ENCODE measurements at places on chromosomes 1 and 21. TPM values are rescaled to one million over a fixed set of nuclear protein-coding genes. Genes with fewer than 3 reads are reported as not detected.

BSND gene
- 0.09 TPM for total RNA-seq

MPZL1 gene
- total RNA-seq, result 67.8 TPM

SPATA46 gene
- not detected for total RNA-seq

- H3K4me3 ChIP-seq, result no peak overlapping the region
- no peaks in the 10 kb centered on the region for H3K27me3 ChIP-seq
- H3K4me1 ChIP-seq, result peaks cover 25% of the 10 kb centered on the region
These were observed 68.7 kb downstream of the CASZ1 start for GRCh38 chr1:10727751-10728232.

DNA sequence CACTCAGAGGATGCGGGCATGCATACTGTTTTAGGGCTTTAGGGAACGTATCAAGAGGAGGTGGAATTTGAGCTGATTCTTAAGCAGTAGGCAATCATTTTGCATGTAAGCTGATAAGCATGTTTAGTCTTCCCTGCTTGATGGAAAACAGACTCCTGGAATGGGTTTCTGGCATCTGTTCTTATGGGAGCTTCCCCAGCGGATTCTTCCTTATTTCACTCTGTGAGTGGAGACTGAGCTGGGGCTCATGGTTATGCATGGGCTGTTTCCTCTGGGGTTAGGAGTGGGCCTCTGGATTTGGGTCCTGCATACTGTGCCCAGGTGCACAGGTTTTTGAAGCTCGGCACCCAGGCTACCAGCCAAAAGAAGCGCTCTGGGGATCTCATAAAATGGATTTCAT lies 93.4 kb downstream of the DIRAS3 start:
- DNase-seq, result no peak
- no peaks in the 10 kb centered on the region for H3K27me3 ChIP-seq
- no peaks in the 10 kb centered on the region for H3K36me3 ChIP-seq
- H3K27ac ChIP-seq, result no peak overlapping the region
- no peak overlapping the region for H3K4me3 ChIP-seq

CASQ2 gene
- total RNA-seq, result not detected

SLC16A4 gene
- total RNA-seq, result 32.7 TPM

DNA sequence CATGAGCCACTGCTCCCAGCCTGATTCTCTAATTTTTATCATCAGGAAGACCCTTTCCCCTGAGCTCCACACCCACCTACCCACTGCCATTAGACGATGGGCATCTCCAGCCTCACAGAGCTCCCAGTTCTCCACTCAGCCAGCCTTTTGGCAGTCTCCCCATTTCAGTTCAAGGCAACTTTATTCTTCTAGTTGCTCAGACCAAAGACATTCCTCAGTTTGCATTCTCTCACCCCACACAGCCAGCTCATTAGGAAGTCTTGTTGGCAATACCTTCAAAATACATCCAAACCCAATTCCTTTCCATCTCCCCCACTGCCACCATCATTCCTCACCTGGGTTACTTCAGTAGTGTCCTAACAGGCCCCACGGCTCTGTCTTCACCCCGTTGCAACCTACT lies 53.4 kb upstream of the COX20 start:
- H3K36me3 ChIP-seq, result no peaks in the 10 kb centered on the region
- no peak overlapping the region for H3K4me3 ChIP-seq
- H3K4me1 ChIP-seq, result 0 out of 2 replicates have a peak, but pooled peaks cover 10% of the 10 kb centered on the region
- no peak for DNase-seq
- no peak overlapping the region for H3K27ac ChIP-seq

GRCh38 chr1:165884009-165884689 lies 56.7 kb downstream of the UCK2 start:
- peaks cover 28% of the 10 kb centered on the region for H3K4me1 ChIP-seq
- H3K27ac ChIP-seq, result 0 out of 2 replicates have a peak overlapping the region, but pooled peaks have one; percentile 9
- no peak overlapping the region for H3K4me3 ChIP-seq
- H3K36me3 ChIP-seq, result no peaks in the 10 kb centered on the region
- no peak for DNase-seq

WNT4 gene
- total RNA-seq, result 0.83 TPM

- no peak for DNase-seq
- no peak overlapping the region for H3K27ac ChIP-seq
- H3K4me1 ChIP-seq, result no peaks in the 10 kb centered on the region
- H3K36me3 ChIP-seq, result no peaks in the 10 kb centered on the region
These were observed 56.6 kb downstream of the SMYD2 start for GRCh38 chr1:214337511-214337910.

DNA sequence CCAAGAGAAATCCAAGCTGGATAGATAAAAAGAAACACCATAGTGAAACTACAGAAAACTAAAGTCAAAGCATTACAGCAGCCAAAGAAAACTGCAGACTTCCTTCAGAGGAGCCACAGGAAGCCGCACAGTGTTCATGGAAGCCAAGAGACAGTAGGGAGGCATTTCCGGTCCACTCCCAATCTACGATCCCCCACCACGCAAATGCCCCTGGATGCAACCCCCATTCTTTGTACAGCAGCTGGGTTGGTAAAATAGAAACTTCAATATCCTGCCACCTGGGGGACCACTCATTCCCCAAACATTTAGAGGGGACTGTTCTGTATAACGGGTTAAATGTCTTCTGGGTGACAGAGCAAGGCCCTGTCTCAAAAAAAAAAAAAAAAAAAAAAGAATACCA lies 43.9 kb upstream of the TSPEAR start:
- H3K27me3 ChIP-seq, result no peaks in the 10 kb centered on the region
- no peaks in the 10 kb centered on the region for H3K36me3 ChIP-seq
- DNase-seq, result no peak
- H3K4me3 ChIP-seq, result no peak overlapping the region

GRCh38 chr1:925561-926421 lies 2.1 kb downstream of the SAMD11 start:
- peaks cover 6% of the 10 kb centered on the region for H3K4me1 ChIP-seq
- no peak for DNase-seq
- H3K36me3 ChIP-seq, result no peaks in the 10 kb centered on the region
- H3K4me3 ChIP-seq, result no peak overlapping the region
- H3K27ac ChIP-seq, result no peak overlapping the region

GRCh38 chr1:24934310-24935195 lies 4.5 kb upstream of the RUNX3 start:
- H3K27me3 ChIP-seq, result peaks cover 21% of the 10 kb centered on the region
- H3K4me3 ChIP-seq, result no peak overlapping the region
- no peak for DNase-seq
- no peaks in the 10 kb centered on the region for H3K4me1 ChIP-seq
- H3K36me3 ChIP-seq, result no peaks in the 10 kb centered on the region
- no peak overlapping the region for H3K27ac ChIP-seq

GRCh38 chr1:99644279-99645004 lies 1.5 kb upstream of the PALMD start:
- H3K36me3 ChIP-seq, result no peaks in the 10 kb centered on the region
- no peaks in the 10 kb centered on the region for H3K27me3 ChIP-seq
- H3K4me1 ChIP-seq, result peaks cover 53% of the 10 kb centered on the region
- H3K4me3 ChIP-seq, result peak overlapping the region; percentile 57
- H3K27ac ChIP-seq, result peak overlapping the region; percentile 78
- no peak for DNase-seq

Measured in PC-9 (cell line).